ENCODE measurements at places on chromosomes 4 and X. TPM values are rescaled to one million over a fixed set of nuclear protein-coding genes. Genes with fewer than 3 reads are reported as not detected.

Gene F8A3
- total RNA-seq = 28.3 TPM

Gene SHOX
- total RNA-seq = not detected

Gene NDNF
- total RNA-seq = not detected

Gene KLB
- not detected for total RNA-seq

Gene JAKMIP1
- not detected for total RNA-seq

Gene ADAM29
- not detected for total RNA-seq

Gene FGB
- not detected for total RNA-seq

Data from PC-9 (cell line).